ENCODE measurements at places on chromosomes 2 and 18. TPM values are rescaled to one million over a fixed set of nuclear protein-coding genes. Genes with fewer than 3 reads are reported as not detected.

ELMOD3 gene
- 16.3 TPM for polyA plus RNA-seq

RRM2 gene
- 25.8 TPM for polyA plus RNA-seq

DNA sequence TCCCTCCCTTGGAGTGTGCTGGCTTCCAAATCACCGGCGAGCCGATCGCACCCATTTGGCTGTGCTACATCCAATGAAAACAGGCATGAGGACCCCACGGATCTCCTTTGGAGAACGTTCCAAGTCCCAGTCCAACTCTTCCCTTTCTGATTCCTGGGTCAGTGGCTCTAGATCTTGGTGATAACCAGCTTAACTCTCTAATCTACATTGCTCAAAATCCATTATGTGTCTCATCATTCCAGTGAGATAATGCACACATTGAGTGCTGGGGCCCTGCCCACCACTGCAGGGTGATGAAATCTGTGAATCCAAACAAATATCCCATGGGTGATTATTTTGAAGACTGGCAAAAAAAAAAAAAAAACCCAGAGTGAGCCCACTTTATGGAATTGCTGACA lies 232.7 kb upstream of the COPS8 start:
- H3K27me3 ChIP-seq, result no peaks in the 10 kb centered on the region
- H3K4me3 ChIP-seq, result no peak overlapping the region
- H3K4me1 ChIP-seq, result no peaks in the 10 kb centered on the region

GRCh38 chr2:107428781-107429180 lies 397.9 kb upstream of the RGPD4 start:
- H3K27ac ChIP-seq, result no peak overlapping the region
- no peak overlapping the region for H3K4me3 ChIP-seq
- no peaks in the 10 kb centered on the region for H3K4me1 ChIP-seq
- DNase-seq, result no peak

GRCh38 chr18:42228581-42228980 lies 273.5 kb downstream of the PIK3C3 start:
- H3K4me1 ChIP-seq, result no peaks in the 10 kb centered on the region
- H3K27ac ChIP-seq, result no peak overlapping the region
- no peak for DNase-seq
- no peaks in the 10 kb centered on the region for H3K27me3 ChIP-seq

DNA sequence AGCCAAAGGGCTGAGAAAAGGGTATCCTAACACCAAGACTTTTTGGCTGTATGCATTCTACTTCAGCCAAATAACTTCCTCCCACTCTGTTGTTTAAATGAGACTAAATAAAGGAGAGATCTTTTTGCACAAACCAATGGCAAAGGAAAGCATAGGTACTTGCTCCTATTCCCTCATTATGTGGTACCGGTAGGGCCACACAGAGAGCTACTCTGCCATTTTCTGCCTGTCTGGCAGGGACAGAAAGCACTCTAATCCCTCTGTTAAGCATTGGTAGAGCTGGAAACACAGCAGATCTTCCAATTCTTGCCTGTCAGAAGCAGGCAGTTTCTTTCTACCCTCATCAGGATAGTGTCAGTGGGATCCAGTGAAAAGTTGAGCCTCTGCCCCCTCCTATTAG lies 918.3 kb upstream of the TMEFF2 start:
- DNase-seq, result no peak
- H3K27ac ChIP-seq, result no peak overlapping the region
- H3K27me3 ChIP-seq, result no peaks in the 10 kb centered on the region

DNA sequence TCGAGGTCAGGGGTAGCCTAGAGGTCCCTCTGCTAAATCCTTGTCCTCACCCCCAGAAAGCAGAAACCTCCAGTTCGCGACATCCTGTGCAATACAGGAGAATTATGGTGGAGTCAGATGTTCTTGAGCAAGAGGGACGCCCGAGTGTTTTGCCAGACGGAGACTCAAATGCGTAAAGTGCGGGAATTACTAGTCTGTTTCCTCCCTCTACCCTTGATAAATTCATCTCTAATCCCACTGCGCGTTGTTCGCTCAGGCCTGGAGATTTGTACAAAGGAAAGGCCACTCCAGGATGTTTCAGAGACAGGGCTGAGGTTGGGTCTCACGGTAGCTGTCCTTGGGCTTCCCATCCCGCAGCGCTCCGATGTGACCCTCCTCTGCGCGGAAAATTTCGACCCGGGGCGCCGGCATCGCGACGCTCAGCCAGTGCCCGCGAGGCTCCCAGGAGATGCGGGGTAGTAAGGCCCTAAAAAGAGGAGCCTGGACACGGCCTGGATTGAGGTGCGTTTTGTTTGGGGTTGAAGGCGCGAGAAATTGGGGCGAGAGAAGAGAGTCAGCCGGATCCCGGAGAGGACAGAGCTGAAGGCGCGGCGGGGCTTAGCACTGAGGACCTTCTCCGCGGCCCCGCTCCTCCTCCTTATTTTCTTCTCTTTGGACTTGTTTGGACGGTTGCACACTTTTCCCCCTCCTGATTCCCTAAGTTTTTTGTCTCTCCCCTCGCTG lies 2.6 kb upstream of the NEUROD1 start:
- H3K27me3 ChIP-seq, result peaks cover 46% of the 10 kb centered on the region
- no peaks in the 10 kb centered on the region for H3K4me1 ChIP-seq
- no peak overlapping the region for H3K4me3 ChIP-seq
- no peak for DNase-seq

DNA sequence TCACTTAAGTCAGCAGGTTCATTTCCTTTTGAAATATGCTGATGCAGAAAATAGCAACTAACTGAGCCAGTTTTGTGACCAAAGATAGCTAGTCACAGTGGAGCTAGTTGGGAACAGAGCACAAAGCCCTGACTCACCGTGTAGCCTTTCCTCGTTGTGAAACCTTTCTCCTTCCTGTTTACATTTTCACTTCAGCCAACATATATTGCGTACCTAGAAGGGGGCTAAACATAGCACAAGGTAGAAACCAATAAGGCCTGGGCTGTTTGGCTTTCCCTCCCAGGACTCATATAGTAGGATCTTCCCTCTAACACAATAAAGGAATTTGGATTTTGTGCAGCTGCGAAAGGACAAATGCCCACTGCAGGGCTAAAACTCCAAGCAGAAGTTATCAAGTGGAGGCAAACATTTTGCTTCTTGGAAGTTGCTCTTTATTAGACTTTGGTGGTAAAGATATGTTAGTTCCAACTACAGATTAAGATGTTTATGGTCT lies 24.5 kb upstream of the LPIN2 start:
- peaks cover 6% of the 10 kb centered on the region for H3K4me1 ChIP-seq
- DNase-seq, result no peak
- H3K4me3 ChIP-seq, result peak overlapping the region; percentile 1
- H3K27ac ChIP-seq, result no peak overlapping the region

DNA sequence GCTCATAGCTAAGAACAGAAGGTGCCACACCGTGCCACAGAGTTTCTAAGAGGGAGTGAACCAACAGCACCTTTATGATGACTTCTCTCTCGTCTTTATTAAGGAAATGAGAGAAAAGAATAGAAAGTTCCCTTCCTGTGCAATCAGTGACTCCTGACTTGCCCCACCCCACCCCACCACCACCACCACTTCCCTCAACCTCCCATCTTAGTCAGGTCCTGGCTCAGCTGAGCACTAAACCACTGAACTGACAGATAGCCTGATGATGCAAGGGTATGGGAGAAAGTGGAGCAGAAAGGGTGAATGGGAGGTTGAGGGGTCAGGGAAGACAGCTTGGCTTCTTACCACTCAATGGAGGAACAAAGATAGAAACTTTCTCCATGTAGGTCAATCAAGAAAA lies 75.2 kb upstream of the RMDN2 start:
- H3K4me3 ChIP-seq, result no peak overlapping the region
- peaks cover 11% of the 10 kb centered on the region for H3K27me3 ChIP-seq
- H3K36me3 ChIP-seq, result no peaks in the 10 kb centered on the region
- peak; percentile 17 for DNase-seq
- H3K4me1 ChIP-seq, result peaks cover 16% of the 10 kb centered on the region
- H3K27ac ChIP-seq, result no peak overlapping the region

GRCh38 chr18:76371301-76372203 lies 123.5 kb downstream of the ZNF516 start:
- no peak overlapping the region for H3K27ac ChIP-seq
- no peaks in the 10 kb centered on the region for H3K27me3 ChIP-seq

DNA sequence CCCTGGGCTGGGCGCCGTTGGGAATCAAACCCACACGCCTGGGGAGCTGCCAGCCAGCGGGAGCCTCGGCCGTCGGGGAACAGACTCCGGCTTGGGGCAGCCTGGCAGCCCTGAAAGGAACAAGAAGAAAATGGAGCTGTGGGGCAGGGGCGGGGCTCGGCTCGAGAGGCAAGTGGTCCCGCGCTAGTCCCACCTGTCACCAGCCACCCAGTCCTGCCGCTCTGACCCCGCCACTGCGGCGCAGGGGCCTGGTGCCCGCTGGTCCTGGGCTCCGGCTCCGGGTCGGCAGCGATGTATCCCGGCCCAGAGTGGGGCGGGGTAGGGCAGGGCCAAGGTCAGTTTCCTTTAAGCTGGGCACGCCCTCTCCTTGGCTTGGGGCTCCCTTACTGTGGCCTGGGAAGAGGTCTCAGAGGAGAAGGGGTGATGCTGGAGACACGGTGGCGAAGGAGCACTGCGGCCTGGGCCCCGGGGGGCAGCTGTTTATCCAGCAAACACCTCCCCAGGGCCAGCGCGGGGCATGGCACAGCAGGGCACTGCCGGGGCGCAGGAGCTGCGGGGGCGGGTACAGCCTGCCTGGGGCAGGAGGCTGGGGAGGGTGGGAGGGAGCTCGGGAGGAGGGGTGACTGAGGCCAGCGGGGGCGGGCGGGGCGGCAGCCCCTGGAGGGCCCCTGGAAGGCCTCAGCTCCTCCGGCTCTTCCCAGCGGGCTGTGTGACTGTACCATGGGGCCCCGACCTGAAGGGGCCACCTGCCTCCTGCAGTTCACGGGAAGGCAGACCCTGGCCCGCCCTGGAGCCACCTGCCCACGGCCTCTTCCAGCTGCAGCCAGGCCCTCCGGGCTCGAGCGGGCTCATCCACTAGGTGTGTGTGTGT lies 15.6 kb downstream of the ODC1 start:
- H3K4me1 ChIP-seq, result peaks cover 14% of the 10 kb centered on the region
- no peak overlapping the region for H3K27ac ChIP-seq
- no peak overlapping the region for H3K4me3 ChIP-seq
- DNase-seq, result no peak
- peaks cover 1% of the 10 kb centered on the region for H3K36me3 ChIP-seq
- no peaks in the 10 kb centered on the region for H3K27me3 ChIP-seq

GRCh38 chr2:121748202-121748601 lies 7.2 kb upstream of the TSN start:
- no peak overlapping the region for H3K27ac ChIP-seq
- no peaks in the 10 kb centered on the region for H3K36me3 ChIP-seq
- no peak overlapping the region for H3K4me3 ChIP-seq
- H3K27me3 ChIP-seq, result no peaks in the 10 kb centered on the region
- H3K4me1 ChIP-seq, result no peaks in the 10 kb centered on the region

DNA sequence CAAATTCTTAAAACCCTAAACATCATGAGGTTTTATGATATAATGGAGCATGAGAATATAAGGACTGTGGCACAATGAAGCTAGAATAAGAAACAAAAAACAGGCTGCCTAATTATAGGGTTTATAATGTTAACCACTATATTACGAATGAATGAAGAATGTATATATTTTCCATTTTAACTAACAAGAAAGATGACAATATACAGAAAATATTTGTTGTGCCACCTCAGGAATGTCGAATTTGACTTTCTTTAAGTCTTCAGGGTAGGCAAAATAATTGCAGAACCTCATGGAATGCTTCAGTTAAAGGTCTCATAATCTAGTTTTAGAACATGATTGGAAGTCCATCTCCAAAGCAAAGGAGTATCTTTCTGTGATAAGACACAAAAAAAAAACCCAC lies 282.9 kb upstream of the SLC8A1 start:
- H3K36me3 ChIP-seq, result no peaks in the 10 kb centered on the region
- no peaks in the 10 kb centered on the region for H3K4me1 ChIP-seq
- no peaks in the 10 kb centered on the region for H3K27me3 ChIP-seq
- no peak overlapping the region for H3K4me3 ChIP-seq

DNA sequence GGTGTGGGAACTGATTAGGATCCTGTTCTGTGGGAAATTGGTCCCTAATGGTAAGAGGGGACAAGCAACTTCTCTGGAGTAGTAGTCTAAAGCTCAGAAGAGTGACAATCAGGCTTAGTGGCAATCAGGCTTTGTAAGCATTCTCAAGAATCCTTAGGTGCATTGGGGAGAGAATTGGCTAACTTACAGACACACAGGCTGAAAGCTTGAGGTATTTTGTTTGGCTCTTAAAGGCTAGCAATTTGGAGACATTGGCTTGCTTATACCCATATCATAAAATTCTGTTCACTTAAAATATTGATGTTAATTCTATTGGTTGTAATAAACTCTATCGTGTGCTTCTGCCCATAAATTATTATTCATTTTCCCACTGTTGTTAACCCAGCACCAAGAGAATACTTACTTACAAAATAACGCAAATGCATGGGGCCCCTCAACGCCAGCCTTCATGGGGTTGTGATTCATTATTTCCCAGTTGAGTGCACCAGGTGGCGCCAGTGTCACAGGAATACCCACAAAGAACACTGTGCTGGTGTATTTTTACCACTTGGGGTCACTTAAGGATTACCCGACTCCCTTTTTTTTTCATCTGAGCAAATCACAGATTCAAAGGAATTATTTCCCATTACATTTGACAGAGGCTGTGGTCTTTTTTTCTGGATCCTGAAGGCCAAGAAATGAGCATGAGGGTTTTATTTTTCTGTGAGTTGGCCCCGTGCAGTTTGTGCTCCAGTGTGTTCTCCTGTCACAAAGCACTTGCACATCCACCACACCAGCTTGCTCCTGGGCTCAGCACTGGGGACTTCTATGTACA lies 45.5 kb downstream of the DDX1 start:
- H3K27ac ChIP-seq, result no peak overlapping the region
- H3K4me3 ChIP-seq, result no peak overlapping the region
- DNase-seq, result peak; percentile 20
- peaks cover 42% of the 10 kb centered on the region for H3K36me3 ChIP-seq

Measured in CD4-positive, CD25-positive, alpha-beta regulatory T cell (primary cell).